ENCODE measurements at places on chromosomes 12 and 14.

- DNase-seq, result no peak
Observed at GRCh38 chr12:97118796-97119375, 211.8 kb downstream of the NEDD1 start.

DNA sequence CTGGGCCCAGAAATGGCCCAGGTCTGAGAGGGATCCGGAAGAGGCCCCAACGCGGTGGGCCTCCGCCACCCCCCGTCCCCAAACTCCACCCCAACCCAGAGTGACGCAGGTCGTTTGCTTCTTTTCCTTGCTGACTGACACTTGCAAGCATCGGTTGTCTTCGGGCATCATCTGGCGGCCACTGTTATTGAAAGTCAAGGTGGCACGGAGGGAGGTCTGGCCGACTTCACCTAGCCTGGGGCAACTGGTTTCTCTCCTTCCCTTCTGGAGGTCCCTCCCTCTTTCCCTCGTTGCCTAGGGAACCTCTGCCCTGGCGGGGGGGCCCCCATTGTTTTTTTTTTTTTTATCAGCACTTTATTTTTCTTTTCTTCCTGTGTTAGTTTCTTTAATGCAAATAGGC, 241.8 kb downstream of the ALG10 start:
- no peak for DNase-seq

DNA sequence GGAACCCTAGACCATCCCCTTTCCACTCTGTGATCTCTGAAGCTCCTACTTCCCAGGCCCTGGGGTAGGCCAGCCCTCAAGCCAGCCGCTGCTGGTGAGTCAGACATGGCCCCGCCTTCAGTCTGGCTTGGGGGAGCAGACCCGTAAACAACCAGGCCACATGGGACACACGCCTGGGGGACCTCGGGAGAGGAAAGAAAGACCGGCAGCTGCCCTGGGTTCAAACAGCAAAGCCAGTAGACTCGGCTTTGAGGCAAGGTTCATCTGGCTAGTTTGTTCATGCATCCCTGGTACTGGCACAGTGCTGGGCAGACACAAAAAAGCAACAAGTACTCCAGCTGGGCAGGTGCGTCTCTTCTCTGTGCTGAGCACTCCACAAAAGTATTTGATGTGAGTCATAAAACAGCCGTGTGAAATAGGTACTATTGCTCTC, 101.9 kb downstream of the SETD3 start:
- DNase-seq, result no peak

DNA sequence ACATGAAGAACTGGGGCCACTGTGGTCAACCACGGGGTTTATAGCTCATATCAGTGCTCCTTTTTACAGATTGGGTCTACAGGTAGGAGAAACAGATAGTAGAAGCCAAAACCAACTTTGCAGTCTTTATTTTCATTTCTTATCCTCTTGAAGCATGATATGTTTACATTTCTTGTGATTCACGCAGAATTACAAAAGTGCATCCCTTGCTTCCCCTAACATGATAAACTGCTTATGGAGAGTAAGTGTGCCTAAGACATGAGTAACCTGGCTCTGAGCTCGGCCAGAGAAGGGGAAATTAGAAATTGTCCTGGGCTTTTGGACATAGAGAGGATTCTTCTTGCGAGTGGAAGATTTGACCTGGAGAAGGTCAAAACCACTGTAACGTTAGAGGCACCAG, 18.4 kb downstream of the PWP1 start:
- no peak for DNase-seq

- peak; percentile 72 for DNase-seq
Observed at GRCh38 chr12:53047221-53048032, 2.4 kb upstream of the TNS2 start.

All from NCI-H187 (cell line).